HFFc6 (cell line): ENCODE measurements at places on chromosomes 16 and 17. TPM values are rescaled to one million over a fixed set of nuclear protein-coding genes. Genes with fewer than 3 reads are reported as not detected.

- peaks cover 5% of the 10 kb centered on the region; the same call in 1 of the 2 replicates for H3K36me3 ChIP-seq
- no peak overlapping the region for H3K27ac ChIP-seq
- H3K4me3 ChIP-seq, result no peak overlapping the region
Observed at GRCh38 chr17:57243171-57243622, 13.1 kb upstream of the MSI2 start.

SMIM36 gene
- total RNA-seq, result not detected in 3 replicates

GRCh38 chr17:32820440-32820839 is 56.5 kb downstream of the MYO1D start:
- DNase-seq, result no peak
- H3K36me3 ChIP-seq, result no peaks in the 10 kb centered on the region
- peaks cover 6% of the 10 kb centered on the region; the same call in 1 of the 2 replicates for H3K4me1 ChIP-seq
- no peak overlapping the region for H3K4me3 ChIP-seq
- H3K27ac ChIP-seq, result no peak overlapping the region

CACNG1 gene
- not detected in 3 replicates for total RNA-seq

DNA sequence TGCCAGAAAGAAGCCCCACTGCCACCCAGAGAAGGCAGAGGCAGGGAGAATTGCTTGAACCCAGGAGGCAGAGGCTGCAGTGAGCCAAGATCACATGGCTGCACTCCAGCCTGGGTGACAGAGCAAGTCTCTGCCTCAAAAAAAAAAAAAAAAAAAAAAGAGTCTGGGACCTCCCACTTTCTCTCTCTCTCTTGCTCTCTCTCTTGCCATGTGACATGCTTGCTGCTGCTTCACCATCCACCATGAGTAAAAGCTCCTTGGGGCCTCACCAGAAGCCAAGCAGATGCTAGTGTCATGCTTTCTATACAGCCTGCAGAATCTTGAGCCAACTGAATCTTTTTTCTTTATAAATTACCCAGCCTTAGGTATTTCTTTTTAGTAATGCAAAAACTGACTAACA is 21.5 kb upstream of the SRSF1 start:
- no peak overlapping the region for H3K27ac ChIP-seq
- no peak for DNase-seq

DNA sequence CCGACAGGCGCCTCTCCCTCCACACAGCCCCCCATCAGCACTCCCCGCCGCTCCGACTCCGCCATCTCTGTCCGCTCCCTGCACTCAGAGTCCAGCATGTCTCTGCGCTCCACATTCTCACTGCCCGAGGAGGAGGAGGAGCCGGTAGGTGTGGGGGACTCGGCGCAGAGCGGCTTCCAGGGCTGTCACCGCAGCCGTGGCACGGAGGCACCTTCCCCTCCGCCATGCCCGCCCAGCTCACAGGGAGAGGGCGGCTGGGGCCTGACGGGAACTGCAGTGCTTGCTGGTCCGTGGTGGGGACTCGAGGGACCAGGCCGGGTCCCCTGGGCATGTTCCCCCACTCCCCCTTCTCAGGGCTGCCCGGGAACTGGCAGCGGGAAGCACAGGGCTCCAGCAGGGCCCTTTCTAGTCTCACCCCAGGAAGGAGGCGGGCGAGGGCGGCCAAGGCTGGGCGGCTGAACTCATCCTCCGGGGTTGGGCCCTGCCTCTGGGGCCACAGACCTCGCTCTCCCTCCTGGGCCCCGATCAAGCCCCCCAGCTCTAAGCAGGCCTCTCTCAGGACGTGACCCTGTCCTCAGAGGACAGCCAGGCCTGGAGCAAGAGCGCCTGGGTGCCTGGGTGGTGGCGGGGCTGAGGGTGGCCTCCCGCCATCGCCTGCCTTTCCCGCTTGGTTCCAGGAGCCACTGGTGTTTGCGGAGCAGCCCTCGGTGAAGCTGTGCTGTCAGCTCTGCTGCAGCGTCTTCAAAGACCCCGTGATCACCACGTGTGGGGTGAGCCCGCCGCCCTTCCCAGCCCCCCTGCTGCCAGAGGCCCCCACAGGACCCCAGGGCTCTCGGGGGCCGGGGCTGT is 15.2 kb downstream of the TRAF7 start:
- H3K36me3 ChIP-seq, result peaks cover 2% of the 10 kb centered on the region
- H3K4me3 ChIP-seq, result no peak overlapping the region
- H3K4me1 ChIP-seq, result no peaks in the 10 kb centered on the region
- peaks cover 6% of the 10 kb centered on the region for H3K27me3 ChIP-seq

- H3K4me3 ChIP-seq, result no peak overlapping the region
- H3K27me3 ChIP-seq, result no peaks in the 10 kb centered on the region
- no peaks in the 10 kb centered on the region; the same call in 1 of the 2 replicates for H3K36me3 ChIP-seq
- no peak overlapping the region for H3K27ac ChIP-seq
Observed at GRCh38 chr17:37225465-37225864, 150.3 kb upstream of the C17orf78 start.

MSRB1 gene
- total RNA-seq, result 22.6 to 26.8 TPM (median 22.7 TPM) in 3 replicates

KRTAP1-5 gene
- total RNA-seq, result 78.9 to 133 TPM (median 106 TPM) in 3 replicates

GRCh38 chr16:75811020-75811634 is 84.8 kb upstream of the CPHXL start:
- no peaks in the 10 kb centered on the region for H3K36me3 ChIP-seq
- peaks cover 2% of the 10 kb centered on the region; the same call in 1 of the 2 replicates for H3K27me3 ChIP-seq
- no peak overlapping the region for H3K4me3 ChIP-seq
- no peak overlapping the region for H3K27ac ChIP-seq
- H3K4me1 ChIP-seq, result no peaks in the 10 kb centered on the region

DNA sequence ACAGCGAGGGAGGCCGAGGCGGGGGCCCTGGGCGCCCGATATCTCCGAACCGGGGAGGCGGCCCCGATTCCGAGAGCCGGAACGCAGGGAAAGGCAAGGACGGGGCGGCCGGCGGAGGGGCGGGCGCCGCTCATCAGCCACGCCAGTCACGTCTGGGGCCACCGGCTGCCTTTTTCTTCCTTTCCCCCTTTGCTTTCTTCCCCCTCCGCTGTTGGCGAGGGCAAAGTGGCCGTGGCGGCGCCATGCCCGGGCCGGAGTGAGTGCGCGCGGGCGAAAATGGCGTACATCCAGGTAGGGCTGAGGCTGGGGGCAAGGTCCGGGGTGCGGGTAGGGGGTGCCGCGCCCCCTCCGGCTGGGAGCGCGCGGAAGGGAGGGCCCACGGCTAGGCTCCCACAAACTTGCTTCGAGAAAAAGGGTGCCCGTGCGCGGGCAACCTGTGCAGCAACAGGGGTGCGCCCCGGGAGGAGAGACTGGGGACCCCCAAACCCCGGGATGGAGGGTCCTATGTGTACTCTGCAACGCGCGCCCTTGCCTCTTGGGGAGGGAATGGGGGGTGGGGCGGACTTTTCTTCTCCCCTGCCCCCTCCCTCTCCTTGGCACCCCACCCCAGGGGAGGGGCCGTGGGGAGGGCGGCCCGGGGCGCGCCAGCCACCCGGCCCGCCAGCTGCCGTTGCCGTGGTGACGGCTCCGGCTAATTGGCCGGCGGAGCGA is 486 bp downstream of the SYT17 start:
- no peak for DNase-seq
- H3K4me3 ChIP-seq, result no peak overlapping the region
- peaks cover 25% of the 10 kb centered on the region for H3K27me3 ChIP-seq
- no peaks in the 10 kb centered on the region for H3K4me1 ChIP-seq
- H3K36me3 ChIP-seq, result no peaks in the 10 kb centered on the region

DNA sequence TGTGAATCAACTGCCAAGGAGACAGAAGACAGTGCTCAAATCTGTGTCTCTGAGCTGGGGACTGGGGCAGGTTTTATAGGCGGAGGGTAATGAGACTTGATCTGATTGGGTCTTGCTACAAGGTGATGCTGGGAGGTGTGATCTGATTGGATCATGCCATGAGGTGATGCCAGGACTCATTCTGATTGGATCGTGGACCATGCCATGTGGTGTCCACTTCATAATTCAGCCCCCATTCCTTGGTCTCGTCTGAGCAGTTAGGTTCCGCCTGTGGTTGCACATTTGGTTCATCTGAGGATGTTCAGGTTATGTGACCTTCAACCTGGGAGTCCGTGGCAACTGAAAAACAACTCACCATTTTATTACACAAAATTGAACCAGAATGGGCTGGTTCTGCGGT is 41.0 kb downstream of the OTOA start:
- no peaks in the 10 kb centered on the region for H3K36me3 ChIP-seq
- no peak for DNase-seq
- no peaks in the 10 kb centered on the region for H3K4me1 ChIP-seq
- H3K27me3 ChIP-seq, result peaks cover 16% of the 10 kb centered on the region; the same call in 1 of the 2 replicates

- H3K27me3 ChIP-seq, result peaks cover 4% of the 10 kb centered on the region; the same call in 1 of the 2 replicates
- DNase-seq, result peak; percentile 27
- H3K27ac ChIP-seq, result peak overlapping the region; percentile 4; the same call in 1 of the 2 replicates
- peaks cover 19% of the 10 kb centered on the region for H3K4me1 ChIP-seq
Observed at GRCh38 chr17:67157732-67158639, 87.0 kb downstream of the HELZ start.

- peaks cover 5% of the 10 kb centered on the region for H3K27me3 ChIP-seq
- DNase-seq, result peak; percentile 27
- peaks cover 18% of the 10 kb centered on the region for H3K4me1 ChIP-seq
- peaks cover 6% of the 10 kb centered on the region; the same call in 1 of the 2 replicates for H3K36me3 ChIP-seq
- H3K27ac ChIP-seq, result no peak overlapping the region
Observed at GRCh38 chr17:14859542-14859941, 405.6 kb downstream of the PMP22 start.

PRAC1 gene
- not detected in 2 replicates for total RNA-seq

- peak; percentile 16 for DNase-seq
- no peak overlapping the region for H3K27ac ChIP-seq
- no peaks in the 10 kb centered on the region for H3K36me3 ChIP-seq
- peaks cover 6% of the 10 kb centered on the region; the same call in 1 of the 2 replicates for H3K27me3 ChIP-seq
- no peaks in the 10 kb centered on the region for H3K4me1 ChIP-seq
- H3K4me3 ChIP-seq, result no peak overlapping the region
Observed at GRCh38 chr16:80084614-80085013, 456.2 kb upstream of the DYNLRB2 start.

GRCh38 chr17:19327031-19327783 is 35.3 kb downstream of the B9D1 start:
- peak; percentile 83 for DNase-seq
- peaks cover 51% of the 10 kb centered on the region for H3K36me3 ChIP-seq
- H3K4me1 ChIP-seq, result peaks cover 57% of the 10 kb centered on the region

DNA sequence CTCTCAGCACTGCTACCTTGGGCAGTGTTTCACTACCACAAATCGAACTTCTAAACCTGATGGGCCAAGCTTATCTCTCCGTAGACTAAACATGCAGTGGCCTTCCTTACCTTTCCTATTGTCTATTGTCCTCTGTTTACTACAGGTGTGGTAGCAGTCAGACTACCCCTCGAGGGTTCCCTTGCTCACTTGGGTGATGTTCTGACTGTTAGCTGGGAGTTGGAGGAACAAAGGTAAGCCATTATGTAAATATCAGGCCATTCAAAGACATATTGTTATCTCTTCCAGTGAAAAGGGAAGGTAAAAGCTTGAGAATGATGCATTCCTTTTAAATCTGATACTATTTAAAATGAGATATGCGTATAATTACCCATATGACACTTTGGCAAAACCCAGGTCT is 828.3 kb upstream of the EEF2KMT start:
- peaks cover 4% of the 10 kb centered on the region; the same call in 1 of the 2 replicates for H3K36me3 ChIP-seq
- H3K4me3 ChIP-seq, result no peak overlapping the region
- DNase-seq, result no peak
- no peaks in the 10 kb centered on the region for H3K4me1 ChIP-seq

DNA sequence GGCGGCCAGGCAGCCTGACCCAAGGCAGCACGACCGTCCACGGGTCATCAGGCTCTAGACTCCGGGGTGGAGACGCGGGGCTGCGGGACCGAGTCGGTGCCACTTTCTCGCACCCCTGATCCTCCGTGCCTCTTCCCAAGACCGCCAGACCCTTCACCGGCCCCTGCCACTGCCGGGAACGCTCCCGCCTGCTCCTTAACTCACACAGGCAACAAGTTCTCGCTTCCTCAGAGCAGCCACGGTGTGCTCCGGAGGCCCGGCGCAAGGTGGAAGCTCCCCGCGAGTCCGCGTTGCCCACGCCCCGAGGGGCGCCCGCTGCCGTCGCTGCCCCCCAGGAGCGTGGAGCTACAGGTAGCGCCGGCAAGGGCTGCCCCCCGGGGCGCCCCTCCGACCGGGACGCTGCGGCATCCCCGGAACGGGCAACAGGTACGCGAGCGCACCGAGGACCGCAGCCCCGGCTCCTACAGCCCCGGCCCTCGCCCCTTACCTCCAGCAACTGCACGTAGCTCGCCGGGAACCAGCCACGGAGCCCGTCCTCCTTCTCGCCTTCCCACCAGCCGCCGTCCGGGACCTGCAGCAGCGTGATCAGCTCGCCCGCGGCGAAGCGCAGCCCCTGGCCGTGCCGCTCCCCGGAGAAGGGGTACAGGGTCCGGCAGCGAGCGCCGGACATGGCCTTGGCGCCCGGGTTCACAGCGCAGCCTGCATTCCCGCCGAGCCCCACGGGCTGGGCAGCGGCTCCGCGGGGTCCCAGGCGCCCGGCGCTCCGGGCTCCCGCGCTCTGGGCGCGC is 491 bp downstream of the GAS7 start:
- H3K4me3 ChIP-seq, result peak overlapping the region; percentile 68
- no peak for DNase-seq
- H3K27ac ChIP-seq, result no peak overlapping the region; the same call in 1 of the 2 replicates
- H3K4me1 ChIP-seq, result peaks cover 18% of the 10 kb centered on the region
